Activated naive CD8-positive, alpha-beta T cell treated with anti-CD3 and anti-CD28 coated beads for 36 hours (primary cell): ENCODE measurements at places on chromosomes 1 and 21.

DNA sequence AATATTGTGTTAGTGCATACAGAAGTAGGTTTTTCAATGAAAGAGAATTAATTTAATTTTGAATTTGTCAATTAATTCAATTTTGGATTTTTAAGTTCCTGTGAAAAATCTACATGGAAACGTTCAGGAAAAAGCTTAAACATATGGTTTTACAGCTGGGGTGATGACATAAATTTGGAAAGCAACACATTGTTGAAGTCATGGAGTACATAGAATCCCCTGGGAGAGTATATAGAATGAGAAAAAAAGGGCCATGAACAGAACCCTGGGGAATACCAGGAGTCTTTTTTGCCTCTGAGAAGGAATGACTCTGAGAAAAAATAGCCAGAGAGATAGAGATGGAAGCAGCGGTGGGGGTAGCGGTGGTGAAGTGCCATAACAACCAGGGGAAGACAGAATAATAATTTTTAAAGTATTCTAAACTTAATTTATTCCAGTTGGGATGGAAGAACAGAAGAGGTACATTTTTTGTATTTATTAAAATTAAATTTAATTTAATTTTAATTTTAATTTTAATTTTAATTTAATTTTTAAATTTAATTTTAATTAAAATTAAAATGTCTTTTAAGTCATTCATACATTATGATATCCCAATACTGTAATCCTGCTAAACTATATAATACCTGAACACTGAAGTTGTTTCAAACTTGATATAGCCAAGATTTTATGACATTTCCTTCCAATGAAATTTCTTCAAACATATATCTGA lies 48.9 kb downstream of the NME7 start:
- no peak for DNase-seq

- no peak for DNase-seq
These were observed 90.5 kb downstream of the GDAP2 start for GRCh38 chr1:117838911-117839310.

DNA sequence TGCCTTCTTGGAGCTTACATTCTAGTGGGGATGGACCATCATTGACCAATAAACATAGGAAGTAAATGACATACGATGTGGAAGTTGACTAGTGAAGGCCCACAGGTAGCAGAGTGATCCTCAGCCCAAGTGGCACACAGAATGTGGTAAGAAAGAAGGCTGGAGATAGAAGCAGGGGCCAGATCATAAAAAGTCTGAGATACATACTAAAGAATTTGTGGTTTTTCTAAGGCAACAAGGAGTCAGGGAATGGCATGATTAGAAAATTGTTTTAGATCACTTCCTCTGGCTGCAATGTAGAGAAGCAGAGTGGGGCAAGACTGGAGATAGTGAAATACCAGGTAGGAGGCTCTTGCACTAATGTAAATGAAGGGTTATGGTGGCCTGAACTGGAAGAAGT lies 154.0 kb downstream of the VPS13D start:
- DNase-seq, result no peak

DNA sequence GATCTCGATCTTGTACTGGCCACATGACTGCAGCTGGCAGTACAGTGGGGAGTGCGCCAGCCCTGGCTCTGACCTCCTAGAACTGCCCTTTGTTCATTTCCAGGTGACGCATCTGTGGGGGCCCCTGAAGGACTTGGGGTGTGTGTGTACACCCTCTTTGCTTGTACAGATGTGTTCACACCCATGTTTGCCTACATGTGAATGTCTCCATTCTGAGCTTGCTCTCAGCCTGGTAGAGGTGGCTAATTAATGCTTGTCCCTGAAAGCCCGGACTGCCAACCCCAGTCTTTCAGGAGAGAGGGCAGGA lies 19.8 kb downstream of the TNFRSF1B start:
- DNase-seq, result no peak

- DNase-seq, result no peak
These were observed 5.8 kb upstream of the IL24 start for GRCh38 chr1:206891412-206891811.

GRCh38 chr1:25500694-25501093 lies 42.7 kb upstream of the LDLRAP1 start:
- no peak for DNase-seq

DNA sequence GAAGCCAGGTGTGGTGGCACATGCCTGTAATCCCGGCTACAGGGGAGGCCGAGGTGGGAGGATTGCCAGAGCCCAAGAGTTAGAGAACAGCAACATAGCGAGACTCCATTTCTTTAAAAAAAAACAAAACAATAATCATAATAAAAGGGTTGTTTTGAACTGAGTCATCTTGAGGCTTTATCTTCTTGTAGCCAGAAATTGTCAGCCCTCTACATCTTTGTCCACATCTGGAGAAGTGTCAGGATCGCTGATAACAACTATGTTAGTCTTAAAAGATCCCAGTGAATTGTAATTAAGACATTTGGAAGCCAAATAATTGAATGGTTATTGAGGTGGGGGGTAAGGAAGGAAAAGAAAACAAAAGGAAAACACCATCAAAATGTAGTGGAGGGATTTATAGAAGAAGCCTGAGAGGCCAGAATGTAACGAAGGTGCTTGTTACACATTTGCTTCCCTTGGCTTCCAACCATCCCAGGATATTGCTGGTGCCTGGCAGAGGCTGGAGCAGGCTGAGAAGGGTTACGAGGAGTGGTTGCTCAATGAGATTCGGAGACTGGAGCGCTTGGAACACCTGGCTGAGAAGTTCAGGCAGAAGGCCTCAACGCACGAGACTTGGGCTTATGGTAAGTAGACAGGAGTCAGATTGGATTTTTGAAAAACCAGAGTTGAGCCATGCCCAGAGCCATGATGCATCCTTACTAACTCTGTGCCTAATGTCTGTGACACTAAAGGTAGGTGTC lies 52.5 kb upstream of the MTR start:
- no peak for DNase-seq

DNA sequence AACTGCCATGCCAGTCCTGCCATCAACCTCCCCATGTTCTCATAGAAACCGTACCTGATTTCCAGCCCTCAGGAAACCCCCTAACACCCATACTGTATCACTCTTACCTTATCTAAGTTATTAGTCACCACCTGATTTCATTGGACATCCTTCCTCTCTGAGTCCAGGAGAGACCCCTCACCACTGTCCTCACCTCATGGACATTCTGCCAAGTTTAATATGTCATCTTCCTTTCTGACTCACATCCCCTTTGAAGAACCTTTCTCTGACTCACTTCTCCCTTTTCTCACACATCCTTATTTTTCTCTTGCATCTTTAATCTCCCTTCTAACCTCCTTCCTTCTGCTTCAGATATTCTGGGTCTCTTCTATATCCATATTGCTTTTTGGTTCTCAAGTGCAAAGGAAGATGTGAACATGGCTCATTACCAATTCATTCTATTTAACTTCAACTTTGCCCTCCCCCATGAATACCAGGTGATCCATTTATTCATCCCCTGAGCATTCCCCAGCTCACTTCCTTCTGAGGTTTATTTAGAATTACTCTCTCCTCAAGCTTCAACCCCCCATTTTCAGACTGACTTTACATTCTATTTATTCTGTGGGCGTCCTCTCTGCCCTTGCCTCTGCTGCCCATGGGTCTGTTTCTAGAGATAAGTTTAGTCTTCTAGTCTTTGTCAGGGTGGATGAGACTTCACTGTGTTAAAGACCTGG lies 206.8 kb upstream of the ESRRG start:
- DNase-seq, result no peak

DNA sequence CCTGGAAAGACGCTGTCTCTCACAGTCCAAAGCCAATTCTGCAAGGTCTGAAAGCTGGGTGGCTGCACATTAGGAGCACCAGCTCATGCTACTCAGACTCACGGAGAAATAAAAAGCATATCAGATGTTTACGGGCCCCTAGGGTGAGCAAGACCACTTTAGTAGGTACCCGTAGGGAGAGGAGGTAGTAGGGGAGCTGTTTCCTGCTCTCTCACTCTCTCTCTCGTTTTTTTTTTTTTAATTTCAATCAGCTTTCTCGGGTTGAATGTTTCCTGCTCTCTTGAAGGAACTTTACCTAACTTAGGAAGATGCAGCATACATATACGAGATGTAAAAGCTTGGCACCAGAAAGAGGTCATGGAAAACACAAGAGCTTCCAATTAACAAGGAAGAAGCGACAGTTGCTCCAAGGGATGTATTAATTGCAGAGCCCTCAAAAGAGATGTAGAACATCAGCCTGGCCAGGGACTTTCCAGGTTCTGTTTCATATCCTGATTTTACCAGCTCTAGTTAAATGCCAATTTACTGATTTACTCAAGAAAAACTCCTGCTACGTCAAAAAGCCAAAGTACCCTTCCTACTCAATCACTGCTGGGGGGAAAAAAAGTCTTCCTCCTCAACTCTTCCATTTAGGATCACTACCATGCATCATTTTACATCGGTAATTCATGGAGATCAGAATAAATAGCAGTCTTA lies 3.1 kb downstream of the LORICRIN start:
- no peak for DNase-seq

DNA sequence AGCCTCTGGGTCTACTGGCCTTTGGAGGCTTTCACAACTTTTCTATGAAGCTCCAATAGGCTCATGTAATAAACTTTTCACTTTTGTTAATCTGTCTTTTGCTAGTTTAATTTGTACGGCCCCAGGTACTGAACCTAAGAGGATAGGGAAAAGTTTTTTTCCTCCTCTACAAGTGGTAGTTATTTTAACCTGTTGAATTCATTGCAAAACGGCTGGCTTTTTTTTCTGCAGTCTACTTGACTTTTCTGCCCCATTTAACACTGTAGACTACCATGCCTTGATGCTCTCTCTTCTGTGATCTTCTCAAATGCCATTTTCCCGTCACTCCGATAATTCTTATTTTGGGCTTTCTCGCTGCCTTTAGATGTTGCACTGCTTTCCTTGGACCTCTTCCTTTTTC lies 43.6 kb upstream of the DR1 start:
- DNase-seq, result no peak

GRCh38 chr1:6103854-6104530 lies 58.3 kb downstream of the KCNAB2 start:
- DNase-seq, result no peak
